Fibroblast of gingiva (primary cell): ENCODE measurements at places on chromosomes 16 and 17.

GRCh38 chr16:80803339-80804055 lies 901 bp downstream of the CDYL2 start:
- no peak for DNase-seq

- no peak for DNase-seq
Observed at GRCh38 chr17:6325741-6326140, 109.2 kb downstream of the AIPL1 start.

- peak; percentile 38 for DNase-seq
Observed at GRCh38 chr16:86854626-86855294, 276.4 kb downstream of the FOXL1 start.

DNA sequence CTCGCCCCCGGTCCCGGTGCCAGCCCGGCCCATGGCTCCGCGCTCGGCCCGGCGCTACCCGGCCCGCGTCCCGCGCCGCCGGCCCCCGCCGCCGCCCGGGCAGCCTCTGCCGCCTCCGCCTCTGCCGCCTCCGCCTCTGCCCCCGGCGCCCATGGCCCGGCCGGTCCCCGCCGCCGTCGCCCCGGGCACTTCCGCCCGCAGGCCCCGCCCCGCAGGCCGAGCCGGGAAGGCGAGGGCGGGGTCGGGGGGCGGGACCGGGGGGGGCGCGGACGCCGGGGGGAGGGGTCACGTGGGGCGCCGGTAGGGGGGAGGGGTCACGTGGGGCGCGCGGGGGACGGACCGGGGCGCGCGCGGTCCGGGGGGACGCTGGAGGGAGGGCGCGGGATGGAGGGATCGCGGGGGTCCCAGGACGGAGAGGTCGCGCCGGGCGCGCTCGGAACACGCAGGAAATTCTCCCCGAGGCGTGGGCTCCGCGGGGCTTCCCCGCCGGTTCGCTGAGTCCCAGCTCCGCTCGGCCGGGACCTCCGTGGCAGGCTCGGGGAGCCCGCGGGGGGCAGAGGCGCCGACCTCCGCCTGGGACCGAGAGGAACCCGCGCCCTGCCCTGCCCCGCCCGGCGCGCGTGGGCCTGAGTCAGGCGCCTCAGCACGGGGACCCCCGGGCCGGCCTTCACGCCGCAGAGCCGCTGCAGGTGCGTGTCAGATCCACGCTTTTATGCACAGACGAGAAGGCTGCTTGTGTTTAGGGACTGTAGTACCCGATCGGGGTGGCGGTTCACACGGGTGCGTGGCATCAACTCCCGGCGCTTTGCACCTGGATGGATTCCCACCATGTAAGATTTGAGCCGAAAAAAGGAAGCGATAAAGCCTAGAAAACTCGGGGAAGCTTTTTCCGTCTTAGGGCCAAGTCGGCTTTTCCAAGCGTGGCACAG lies at the start of gene PGAP6:
Gene PGAP6, minus strand, starts transcription at position 190 of the 929 bp plus-strand sequence. Its CDS starts 157 bp downstream, at position 33.
- DNase-seq, result peak; percentile 53

DNA sequence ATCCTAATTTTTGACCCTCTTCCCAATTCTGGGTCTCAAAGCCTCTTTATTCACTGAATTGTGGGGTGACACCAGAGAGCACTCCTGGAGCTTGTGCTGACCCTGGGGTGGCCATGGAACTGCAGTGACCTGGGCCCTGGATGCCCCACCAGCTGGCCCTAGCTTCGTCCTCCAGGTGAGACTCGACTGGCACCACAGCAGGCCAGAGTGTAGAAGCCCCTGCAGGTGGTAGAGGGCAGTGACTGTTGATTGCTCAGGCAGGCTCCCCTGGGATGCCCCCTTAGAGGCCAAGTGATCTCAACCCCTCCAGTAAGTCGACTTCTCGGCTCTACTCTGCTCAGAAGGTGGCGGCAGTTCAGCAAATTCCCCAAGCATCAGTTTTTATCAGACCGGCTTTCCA lies 6.4 kb downstream of the FA2H start:
- no peak for DNase-seq

GRCh38 chr17:17723354-17724261 lies 42.4 kb downstream of the RAI1 start:
- peak; percentile 56 for DNase-seq

- no peak for DNase-seq
Observed at GRCh38 chr16:80623376-80623775, 82.6 kb downstream of the DYNLRB2 start.

DNA sequence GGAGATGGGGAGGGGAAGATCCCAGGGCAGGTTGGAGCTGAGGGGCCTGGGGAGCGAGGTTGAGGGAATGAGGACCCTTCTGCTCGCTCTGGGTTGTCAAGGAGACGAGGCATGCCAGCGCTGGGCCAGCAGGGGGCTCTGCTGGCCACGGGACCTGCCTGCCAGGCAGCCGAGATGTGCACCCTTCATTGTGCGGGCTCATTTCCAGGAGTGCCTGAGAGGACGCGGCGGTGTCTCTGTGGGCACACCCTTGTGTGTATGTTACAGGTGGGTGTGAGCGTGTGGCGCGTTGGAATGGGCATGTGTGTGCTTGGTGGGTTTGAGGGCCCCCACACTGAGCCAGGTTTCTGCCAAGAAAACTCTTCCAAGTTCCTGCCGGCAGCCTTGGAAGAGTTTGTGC lies 15.9 kb downstream of the ARHGAP23 start:
- DNase-seq, result peak; percentile 56

- DNase-seq, result no peak
Observed at GRCh38 chr16:30802936-30803335, 15.9 kb upstream of the ZNF629 start.

DNA sequence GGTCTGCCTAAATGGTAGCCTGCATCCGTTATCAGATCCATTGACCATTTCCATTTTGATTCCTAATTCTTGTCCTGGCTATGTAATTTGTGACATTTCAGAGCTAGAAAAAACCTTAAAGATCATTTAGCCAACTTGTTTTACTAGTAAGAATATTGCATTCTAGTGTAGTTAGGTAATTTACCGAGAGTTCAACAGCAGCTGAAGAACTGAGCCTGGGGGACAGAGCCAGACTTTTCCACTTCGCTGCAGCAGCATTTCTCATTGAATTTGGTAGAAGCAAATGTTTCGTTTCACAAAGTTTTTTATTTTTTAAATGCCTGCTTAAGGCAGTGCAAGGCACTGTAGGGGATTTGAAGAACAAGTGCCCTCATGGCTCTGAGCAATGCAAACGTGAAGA lies 59.2 kb upstream of the MARCHF10 start:
- no peak for DNase-seq

DNA sequence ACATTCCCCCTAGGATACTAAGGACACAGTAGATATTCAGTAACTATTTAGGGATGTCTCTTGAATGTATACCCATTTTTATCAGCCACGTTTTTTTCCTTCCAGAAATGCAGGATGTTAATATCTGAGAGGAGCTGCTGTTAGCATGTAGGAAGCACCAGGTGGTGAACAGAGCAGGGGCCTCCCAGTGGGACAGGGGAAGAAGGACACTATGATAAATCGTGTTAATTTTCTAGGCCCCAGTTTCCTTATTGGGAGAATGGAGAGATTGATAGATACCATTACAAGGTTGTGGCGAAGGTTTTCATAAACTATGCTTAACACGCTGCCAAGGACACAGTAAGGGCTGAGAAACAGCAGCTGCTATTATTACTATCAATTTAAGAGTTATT lies 45.4 kb downstream of the PRSS54 start:
- DNase-seq, result no peak

DNA sequence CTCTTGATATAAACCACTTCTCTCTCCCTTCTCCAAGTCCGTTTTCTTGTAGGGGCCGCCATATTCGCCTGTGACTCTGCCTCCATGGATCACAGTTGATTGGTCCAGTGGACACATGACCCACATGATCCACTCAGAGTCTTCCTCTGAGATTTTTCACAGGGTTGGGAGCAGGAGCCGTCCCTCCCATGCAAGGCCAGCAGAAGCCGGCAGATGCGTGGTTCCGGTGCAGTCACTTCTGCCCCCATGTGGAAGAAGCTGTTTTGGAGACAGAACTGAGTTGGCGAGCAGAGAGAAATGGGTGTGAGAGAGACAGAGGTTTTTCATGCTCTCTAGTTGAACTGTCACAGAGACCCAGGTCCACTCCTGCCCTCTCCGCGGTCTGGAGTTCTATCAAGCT lies 83.3 kb downstream of the C16orf95 start:
- peak; percentile 44 for DNase-seq

DNA sequence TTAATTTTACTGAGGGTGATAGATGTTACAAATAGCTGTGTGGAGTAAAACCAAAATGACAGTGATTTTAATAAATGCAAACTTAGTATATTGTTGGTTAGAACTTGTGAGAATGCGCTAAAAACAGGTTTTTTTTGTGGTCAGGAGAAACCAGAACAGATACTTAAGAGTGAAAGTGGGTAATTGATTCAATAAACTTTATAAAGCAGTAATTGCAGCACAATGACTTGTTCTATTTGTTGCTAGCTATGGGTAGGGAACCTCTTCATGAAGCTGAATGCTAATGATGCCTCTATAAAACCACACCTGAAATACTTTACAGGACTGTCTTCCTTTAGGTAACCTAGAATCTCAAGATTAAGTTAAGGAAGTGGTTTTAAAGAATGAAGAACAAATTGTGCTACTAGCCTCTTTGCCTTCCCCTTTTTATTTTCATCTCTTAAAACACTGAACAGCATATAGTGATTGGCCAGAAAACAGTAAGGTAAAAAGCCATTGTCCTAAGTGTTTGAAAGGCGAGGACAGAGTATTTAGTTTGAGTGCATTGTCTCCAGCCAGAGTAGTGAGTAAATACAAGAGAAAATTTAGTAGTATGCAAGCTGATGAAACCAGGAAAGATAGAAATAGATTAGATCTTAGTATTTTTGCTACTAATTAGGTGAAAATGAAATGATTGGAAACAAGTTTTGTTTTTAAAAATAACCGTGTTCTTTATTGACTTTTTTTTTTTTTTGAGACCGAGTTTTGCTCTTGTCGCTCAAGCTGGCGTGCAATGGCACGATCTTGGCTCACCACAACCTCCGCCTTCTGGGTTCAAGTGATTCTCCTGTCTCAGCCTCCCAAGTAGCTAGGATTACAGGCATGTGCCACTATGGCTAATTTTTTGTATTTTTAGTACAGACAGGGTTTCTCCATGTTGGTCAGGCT lies 6.0 kb downstream of the GGNBP2 start:
- no peak for DNase-seq

GRCh38 chr16:24939738-24940137 lies 75.4 kb downstream of the ARHGAP17 start:
- no peak for DNase-seq

GRCh38 chr17:50144845-50145531 lies 5.5 kb downstream of the PPP1R9B start:
- DNase-seq, result no peak

DNA sequence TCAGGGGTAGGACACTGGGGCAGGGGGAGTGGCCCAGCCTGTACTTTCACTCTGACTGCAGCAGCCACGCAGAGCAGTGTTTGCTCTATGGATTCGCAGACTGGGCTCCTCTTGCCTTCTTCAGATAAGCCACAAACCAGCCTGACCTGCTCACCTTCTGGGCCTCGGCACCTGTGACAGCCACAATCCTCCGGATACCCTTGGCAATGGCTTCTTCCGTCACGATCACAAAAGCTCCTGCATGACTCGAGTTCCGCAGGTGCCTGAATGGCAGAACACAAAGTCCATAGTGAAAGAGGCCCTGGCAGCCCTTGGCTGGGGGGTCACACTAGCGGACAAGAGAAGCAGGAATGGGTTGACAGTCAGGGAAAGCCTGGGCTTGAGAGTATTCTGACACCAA lies 3.8 kb upstream of the EXOSC6 start:
- DNase-seq, result no peak

DNA sequence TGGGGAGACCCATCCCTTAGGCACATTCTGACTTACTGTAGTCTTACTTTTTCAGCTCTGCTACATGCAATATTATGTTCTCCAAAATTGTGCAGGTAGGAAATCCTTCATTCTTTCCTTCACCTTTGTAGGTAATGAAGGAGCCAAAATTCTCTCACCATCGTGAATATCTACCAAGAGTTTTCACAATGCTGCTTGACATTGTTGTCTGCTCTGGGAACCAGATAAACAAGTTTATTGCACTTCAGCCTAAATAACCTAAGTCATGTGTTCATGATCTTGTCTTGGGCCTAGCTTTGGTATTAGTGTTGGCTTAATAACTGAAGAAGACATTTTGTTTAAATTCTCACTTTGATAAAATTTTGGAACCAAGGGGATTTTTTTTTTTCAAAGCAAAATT lies 110.8 kb upstream of the ELAC2 start:
- no peak for DNase-seq

- no peak for DNase-seq
Observed at GRCh38 chr16:79788949-79789348, 188.4 kb upstream of the MAF start.

DNA sequence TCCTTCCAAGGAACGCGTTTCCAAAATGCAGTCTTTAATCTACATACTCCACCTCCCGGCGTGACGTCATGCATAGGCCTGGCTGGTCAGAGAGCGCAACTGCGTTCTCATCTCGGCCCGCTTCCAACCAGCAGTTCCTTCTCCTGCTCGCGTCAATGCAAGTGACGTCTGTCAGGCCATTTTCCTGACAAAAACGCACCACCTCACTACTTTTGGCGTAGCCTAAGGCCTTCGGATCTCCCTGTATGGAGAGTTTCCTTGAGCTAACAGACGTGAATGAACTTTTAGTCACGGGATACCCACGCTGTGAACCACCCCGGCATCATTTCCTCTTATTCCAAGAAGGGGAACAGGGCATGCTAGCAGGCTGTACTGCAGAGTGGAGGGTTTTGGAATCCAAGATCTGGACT lies 25.0 kb downstream of the TEX14 start:
- peak; percentile 36 for DNase-seq

- DNase-seq, result peak; percentile 82
Observed at GRCh38 chr16:15811481-15812400, 45.1 kb downstream of the MYH11 start.

GRCh38 chr16:84839956-84840355 lies 20.2 kb downstream of the CRISPLD2 start:
- DNase-seq, result peak; percentile 77

DNA sequence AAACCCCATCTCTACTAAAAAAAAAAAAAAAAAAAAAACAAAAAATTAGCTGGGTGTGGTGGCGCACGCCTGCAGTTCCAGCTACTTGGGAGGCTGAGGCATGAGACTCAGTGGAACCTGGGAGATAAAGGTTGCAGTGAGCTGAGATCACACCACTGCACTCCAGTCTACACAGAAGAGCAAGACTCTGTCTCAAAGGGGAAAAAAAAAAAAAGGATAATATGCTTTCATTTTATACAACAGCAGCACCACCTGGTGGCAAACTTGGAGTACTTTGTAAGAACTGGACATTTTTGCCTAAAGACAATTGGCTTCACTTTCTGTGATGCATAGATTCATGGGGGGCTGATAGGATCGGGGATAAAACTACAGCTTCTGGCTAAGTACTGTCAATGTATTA lies 8.5 kb downstream of the CHTF8 start:
- DNase-seq, result peak; percentile 55

GRCh38 chr16:49972961-49973360 lies 52.1 kb upstream of the CNEP1R1 start:
- no peak for DNase-seq

GRCh38 chr17:76654408-76654807 lies 10.9 kb upstream of the ST6GALNAC1 start:
- no peak for DNase-seq

- no peak for DNase-seq
Observed at GRCh38 chr17:18019838-18020154, 19.2 kb downstream of the ATPAF2 start.

GRCh38 chr17:63932721-63933120 lies 590 bp upstream of the CD79B start:
- DNase-seq, result no peak

GRCh38 chr17:67164302-67164701 lies 80.7 kb downstream of the HELZ start:
- DNase-seq, result no peak
